Stimulated activated CD8-positive, alpha-beta memory T cell treated with anti-CD3 and anti-CD28 coated beads, Interleukin-2, amount 100 ng/mL, for 1 hour (primary cell): ENCODE measurements at places on chromosomes 5 and 9.
A peak's percentile ranks its signal among the peaks of the same experiment; 100 is the strongest.

DNA sequence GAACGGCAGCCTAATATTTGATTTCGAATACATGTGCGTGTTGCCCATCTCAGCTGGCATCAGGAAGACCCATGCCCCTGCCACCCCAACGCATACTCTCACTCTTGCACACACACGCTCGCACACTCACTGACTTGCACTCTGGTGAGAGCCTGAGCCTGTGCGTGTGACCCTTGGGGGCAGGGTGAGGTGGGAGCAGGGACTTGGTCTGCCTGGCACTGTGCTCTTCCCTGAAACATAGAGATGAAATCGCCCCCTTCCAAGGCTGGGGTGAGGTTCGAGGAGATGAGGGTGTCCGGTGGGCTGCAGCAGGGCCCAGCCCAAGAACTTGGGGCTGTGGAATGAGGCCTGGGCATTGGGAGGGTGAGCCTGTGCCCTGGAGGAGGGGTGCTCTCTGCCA, 1.2 kb downstream of the LCN9 start:
- no peak for DNase-seq

DNA sequence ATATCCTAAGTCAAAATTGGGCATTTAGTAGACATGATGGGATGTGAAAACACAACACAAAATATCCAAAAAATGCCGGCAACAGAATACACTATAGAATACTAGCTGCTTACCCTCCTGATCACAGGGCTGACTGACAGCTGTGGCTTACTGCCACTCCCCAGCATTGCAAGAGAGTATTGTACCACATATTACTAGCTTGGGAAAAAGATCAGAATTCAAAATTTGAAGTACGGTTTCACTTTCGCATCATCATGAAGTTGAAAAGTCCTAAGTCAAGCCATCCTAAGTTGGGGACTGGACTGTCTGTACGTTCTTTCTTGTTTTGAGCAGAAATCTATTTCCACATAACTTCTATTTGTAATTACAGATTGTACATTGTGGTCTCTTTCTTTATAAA, 851.4 kb downstream of the MAT2B start:
- DNase-seq: no peak

DNA sequence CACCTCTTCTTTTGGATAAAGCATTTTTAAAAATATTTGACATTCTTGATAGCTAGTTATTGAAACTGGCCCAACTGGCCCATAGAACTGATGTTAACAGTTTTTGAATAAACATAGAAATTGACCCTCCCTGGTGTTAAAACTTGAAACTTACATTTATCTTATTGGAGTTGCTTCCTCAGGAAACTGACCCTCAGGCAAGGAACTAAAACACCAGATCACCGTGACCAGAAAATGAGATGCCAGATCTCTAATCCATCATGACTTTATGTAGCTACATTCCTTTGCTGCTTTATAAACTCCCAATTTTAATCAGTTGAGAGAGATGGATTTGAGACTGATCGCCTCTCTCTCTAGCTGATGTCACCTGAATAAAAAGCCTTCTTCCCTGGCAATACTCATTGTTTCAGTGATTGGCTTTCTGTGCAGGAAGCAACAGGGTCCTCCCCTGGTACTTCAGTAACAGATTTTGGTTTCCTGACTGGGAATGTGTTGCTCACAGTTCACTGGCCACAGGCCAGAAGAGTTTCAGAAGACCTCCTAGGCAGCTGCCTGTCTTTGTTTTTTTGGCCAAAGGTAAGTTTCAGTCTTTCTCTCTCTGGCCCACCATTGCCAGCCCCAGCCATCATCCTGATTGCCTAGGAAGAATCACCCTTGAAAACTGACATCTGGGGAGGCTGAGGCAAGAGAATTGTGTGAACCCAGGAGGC, 212.4 kb downstream of the DTWD2 start:
- DNase-seq: no peak

DNA sequence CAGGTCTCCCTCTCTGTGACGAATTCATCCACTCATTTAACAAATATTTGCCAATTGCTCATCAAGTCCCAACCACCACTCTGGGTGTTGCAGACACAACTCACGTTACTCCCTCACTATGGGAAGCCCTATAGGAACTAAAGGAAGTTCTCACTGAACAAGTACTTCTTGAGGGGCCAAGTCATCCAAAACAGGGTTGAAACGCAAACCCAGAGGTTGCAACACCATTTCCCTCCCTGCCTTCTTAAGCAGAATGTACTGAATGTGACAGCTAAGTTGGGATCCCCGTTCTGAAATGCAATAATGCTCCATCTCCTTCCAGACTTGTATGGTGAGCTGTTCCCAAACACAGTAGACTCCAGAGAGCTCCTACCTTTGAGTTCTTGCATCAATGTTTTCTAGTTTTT, 34.3 kb downstream of the EPB41L4B start:
- no peak for DNase-seq

GRCh38 chr9:104961238-104961637, 33.3 kb upstream of the ABCA1 start:
- peak; percentile 9 for DNase-seq

- DNase-seq: peak; percentile 14
Observed at GRCh38 chr5:113378959-113379541, 55.7 kb downstream of the TSSK1B start.

GRCh38 chr5:169116961-169117461, 183.9 kb downstream of the SLIT3 start:
- no peak for DNase-seq

- no peak for DNase-seq
Observed at GRCh38 chr5:36948650-36949049, 72.1 kb downstream of the NIPBL start.

- peak; percentile 81 for DNase-seq
Observed at GRCh38 chr9:129888293-129889121, 53.2 kb downstream of the USP20 start.

- no peak for DNase-seq
Observed at GRCh38 chr5:73625944-73626811, at the start of gene ARHGEF28. Gene ARHGEF28, plus strand, starts transcription at chr5:73626196. Its CDS starts 58,656 bp downstream, at chr5:73684852.

- DNase-seq: no peak
Observed at GRCh38 chr9:82101475-82101874, 112.9 kb downstream of the SPATA31D1 start.

- no peak for DNase-seq
Observed at GRCh38 chr5:11289733-11290132, 528.7 kb upstream of the DAP start.

- no peak for DNase-seq
Observed at GRCh38 chr5:123180178-123180577, 91.1 kb downstream of the PRDM6 start.

DNA sequence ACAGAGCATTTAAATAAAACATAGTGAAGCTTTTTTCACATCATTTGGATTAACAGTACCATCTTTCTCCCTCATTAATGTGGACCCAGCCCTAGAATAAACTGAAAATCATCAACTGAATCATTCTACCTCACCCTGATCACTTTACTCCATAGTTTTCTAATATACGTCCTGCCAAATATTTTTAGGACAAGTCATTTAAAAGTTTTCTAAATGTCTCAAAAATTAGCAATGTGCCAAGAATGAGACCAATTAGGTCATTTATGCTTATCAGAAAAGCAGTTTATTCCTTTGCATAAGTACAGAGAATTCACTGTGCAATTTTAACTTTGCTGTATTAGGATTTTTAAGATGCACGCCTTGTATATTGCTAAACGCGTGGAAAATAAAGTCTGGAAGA, 284.4 kb downstream of the PIK3R1 start:
- no peak for DNase-seq

GRCh38 chr5:78600687-78601414, 47.7 kb downstream of the LHFPL2 start:
- no peak for DNase-seq

DNA sequence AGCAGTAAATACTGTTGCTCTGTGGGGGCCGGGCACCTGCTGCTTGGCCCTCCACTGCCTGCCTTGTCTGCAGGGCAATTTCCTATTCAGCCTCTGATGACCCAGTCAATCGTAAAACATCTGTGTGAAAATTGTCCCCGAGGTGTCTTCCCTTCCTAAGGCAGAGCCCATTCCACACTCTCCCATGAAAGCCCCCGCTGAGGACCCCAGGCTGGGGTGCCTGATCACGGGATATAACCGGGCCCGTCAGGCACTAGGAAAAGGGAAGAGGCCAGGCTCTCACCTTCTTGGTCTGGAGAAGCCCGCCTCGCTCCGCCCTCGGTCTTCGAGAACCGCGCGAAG, 27.2 kb upstream of the SCGB3A1 start:
- no peak for DNase-seq

DNA sequence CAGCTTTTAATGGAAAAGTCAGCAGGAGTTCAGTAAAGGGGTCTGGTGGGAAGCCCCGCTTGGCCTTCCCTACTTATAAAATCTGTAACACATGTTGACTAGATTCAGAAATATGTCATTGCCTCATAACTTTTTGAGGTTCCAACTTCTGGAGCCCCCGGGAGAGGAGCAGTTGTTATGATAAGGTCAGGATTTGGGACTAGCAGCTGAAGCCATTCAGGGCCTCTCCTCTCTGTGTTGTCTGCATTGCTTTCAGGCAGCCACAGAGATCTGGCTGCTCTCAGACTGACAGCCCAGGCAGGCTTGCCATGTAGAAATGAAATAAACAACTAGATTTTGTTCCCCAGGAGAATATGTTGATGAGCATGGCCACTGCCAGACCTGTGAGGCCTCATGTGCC, 167.1 kb downstream of the RFK start:
- no peak for DNase-seq

DNA sequence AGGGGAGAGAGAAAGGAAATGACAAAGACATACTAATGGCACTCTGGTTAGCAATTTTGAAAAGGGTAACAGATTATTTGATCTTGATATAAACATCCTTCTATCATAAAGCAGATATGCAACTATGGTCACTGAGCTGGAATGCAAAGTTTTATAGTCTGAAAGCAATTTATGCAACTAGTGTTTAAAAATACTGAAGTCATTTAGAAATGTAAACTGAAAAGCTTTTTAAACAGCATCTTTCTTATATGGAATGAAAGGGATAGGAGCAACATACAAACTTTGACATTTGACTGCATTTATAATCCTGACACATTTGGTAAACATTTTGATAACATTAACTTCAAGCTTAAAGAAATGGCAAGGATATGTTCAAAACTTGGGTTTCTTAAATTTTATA, 28.7 kb upstream of the ADAMTS19 start:
- no peak for DNase-seq

- no peak for DNase-seq
Observed at GRCh38 chr9:18189871-18190670, 283.9 kb upstream of the ADAMTSL1 start.

DNA sequence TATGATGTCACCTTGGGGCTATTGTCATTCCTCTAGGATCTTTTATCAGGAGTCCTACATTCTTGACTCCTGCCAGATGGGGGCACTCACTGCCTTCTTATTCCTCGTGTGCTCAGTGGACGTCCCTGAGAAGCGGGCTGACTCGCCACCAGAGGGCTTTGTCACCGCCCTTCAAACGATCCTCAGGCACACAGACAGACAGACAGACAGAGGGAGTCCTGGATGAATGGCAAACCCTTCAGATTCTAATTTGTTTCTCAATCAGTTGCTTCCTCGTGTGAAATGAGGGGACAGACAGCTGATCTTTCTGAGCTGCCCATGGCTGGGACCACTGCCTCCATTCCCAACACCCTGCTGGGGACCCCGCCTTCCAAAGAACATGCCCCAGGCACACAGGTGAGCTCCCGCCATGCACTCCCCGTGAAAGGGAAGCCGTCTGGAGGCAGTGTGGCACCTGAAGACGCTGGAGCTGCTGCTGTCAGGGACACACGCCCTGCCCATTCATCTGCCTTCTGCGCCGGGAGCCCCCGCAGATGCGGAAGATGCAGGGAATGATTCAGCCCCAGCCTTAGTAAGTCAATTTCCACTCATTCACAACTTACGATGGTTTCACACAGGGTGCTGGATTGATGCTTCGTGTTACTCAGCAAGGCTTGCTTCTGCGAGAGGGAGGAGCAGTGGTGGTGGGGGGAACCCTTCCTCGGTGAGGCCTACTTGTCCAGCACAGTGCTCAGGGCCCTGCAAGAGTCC, 24.9 kb upstream of the SH3PXD2B start:
- DNase-seq: peak; percentile 14

- no peak for DNase-seq
Observed at GRCh38 chr5:11322133-11322532, 561.1 kb upstream of the DAP start.

DNA sequence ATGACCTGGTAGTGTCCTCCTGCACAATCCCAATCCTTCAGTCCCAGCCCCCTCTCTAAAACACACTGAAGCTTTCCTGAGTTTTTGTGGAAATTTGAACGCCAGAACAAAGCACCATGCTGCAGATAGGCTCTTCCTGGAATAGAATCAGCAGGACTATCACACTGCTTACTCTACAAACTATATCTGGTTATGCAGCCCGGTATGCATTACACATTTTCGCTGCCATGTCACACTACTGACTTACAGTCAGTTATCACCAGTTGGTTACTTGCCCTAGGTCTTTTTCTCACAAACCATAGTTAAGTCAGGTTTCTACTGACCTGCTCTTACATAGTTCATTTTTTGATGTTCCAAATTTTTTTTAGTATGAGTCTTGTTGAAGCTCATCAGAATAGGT, 24.9 kb downstream of the PLCXD3 start:
- DNase-seq: no peak

DNA sequence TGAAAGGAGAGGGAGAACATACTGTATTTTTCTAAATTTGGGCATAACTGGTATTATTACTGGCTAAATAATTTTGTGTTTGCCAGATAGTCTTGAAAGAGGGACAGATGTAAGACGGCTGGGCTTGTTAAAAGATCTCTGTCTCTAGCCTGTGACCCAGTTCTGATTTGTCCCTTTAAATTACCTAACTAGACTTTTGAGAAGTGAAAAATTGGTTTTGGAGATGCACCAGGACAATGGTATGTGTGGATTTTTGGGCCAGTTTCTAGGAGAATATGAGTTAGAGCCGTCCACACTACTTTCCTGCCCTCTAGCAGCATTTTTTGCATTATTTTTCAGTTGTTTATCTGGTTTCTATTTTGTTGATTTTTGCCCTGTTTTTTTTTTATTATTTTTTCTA, 33.5 kb downstream of the LNPEP start:
- no peak for DNase-seq

DNA sequence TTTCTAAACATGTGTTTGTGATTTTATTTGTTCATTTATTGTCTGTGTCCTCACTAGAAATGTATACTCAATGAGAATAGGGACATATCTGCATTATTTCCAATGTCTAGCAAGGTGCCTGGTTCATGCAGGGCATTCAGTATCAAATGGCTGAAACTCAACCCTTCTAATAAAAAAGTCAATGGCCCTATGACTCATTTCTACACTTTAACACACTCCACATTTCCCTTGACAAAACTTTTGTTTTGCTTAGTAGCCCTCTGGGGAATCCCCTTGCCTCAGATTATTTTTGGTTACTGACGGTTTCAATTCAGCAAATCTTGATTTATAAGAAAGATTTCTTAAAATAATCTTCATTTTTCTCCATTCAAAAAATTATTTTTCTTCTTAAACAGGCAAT, 206.0 kb upstream of the DMRTA1 start:
- no peak for DNase-seq

GRCh38 chr5:160271836-160272235, 40.5 kb downstream of the CCNJL start:
- DNase-seq: no peak
